Muscle of back (tissue), 13 donors: ENCODE measurements at places on chromosomes 2 and 18. TPM values are rescaled to one million over a fixed set of nuclear protein-coding genes. Genes with fewer than 3 reads are reported as not detected.

DNA sequence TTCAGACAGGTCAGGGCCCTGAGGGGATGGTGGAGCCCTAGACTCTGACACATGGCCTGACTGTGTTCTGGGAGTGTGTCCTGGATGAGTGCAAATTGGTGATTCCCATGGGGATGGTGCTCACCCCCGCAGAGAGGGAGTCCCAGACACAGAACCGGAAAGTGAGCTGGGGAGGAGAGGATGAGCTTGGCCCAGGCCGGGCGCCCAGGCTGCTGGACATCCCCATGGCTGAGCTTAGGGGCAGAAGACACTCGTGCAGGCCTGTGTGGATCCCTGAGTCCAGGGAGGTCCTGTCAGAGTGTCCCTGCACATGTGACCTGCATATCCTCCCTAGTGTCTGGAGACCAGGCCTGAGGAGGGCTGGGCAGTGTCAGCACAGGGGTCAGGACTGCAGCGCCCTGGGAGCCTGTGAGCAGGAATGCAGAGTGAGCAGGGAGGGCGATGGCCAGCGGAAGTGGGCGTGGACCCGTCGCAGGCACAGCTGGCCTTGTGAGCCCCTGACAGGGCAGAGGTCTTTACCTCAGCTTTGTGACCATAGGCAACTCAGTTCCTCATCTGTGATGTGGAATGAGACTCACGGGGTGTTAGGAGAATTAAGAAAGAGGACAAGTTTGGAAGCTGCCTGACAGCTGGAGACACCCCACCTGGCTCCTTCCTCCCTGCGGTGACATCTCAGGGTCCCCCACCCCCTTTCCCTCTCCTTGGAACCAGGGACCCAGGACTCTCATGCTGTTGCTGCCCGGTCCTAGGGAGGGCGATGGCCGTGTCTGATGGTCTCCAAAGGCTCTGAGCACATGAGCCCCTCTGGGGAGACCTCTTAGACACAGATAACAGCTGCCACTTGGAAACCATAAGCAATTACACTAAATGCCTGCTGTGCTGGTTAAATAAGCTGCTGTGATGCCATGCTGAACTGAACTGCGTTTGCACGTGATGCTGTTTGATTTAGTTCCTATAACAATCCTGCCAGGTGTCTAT lies 62.6 kb upstream of the HS6ST1 start:
- no peak for DNase-seq

DNA sequence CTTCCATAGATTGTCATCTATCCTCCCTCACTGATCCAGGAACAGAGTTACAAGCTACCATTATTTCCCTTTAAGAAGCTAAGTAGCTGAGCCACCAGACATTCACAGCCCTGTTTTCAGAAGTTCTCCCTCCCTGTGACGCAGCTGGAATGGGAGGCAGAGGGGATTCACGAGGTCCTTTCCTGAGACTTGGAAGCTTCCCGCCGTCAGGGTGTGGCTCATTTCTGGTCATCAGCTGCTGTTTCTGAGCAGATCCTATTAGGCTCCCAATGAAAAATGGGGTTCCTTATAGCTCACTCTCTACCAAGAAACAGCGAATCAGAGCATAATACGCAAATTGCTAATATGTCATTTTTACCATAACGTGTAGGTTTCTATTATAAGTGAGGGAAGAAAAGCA lies 559.3 kb upstream of the ID2 start:
- no peak for DNase-seq

DNA sequence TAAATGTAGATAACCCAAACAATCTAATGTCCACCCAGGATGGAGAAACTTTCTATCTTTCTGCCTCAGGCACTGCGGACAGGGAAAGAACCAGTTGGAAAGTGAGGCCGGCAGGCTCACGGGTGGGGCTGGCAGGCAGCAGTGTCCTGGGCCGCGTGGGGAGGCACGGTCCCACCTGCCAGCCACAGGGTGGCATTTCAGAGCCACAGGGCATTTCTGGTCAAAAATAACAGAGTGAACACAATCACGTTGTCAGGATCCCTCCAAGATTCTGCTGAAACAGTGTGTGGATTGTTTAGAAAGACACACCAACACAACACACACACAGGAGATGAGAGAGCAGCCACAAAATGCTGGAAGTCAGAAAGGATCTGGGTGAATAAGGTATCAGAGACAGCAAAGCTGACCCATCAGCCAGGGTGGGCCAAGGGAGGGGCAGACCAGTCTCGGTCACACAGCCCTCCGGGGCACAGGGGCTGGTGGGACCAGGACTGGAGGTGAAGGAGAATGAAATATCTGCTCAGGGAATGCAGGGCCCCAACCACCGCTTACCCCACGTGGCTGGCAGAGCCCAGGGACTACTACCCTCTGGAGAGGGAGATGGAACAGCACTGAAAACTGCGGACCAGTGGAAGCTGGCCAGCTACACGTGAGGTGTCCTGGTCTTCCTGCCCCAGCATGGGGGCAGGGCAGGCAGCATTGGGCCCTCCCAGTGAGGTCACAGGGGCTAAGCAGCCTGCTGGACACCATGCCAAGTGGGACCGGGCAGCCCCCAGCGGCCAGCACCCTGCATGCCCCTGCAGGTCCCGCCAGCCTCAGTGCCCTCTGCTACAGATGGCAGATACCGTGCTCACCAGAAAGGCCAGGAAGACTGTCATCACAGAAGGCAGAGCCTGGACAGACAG lies 173.9 kb downstream of the HDAC4 start:
- DNase-seq: no peak

DNA sequence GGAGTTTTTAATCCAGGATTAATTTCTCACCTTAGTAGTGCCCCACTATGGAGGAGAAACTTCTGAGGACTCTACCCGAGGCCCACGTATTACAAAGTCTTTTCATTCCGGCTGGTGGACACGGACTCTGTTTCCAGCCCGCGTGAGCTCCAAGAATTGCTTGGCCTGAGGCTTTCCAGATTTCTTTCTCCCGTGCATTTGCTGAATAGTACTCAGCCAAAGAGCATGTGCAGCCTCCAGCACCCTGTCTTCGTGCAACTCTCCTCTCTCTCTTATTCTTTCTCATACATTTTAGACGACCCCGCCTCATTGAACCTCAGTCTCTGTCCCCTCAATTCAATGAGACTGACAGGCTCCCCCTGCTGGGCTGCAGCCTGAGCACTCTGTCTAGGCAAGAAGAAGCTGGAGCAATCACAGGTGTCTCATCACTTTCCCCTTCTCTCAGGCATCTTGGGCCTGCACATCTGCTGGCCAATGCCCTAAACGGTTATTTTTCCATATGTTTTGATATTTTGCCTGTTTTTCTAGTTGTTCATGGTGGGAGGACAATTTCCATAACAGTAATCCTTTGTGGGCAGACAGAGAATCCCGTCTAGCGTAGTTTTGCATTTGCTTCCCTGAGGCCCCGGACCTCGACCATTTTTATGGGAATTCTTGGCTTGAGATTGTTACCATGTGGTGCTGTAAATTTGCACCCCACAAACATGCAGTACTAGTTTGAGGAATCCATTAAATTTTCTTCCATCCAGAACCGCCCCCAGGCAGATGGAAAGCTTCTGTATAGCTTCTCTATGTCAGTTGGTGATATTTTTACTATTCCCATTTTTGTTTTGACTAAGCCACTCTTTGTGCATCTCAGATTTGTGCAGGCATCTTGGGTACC lies 50.1 kb upstream of the LPIN2 start:
- peak; percentile 62 for DNase-seq

DNA sequence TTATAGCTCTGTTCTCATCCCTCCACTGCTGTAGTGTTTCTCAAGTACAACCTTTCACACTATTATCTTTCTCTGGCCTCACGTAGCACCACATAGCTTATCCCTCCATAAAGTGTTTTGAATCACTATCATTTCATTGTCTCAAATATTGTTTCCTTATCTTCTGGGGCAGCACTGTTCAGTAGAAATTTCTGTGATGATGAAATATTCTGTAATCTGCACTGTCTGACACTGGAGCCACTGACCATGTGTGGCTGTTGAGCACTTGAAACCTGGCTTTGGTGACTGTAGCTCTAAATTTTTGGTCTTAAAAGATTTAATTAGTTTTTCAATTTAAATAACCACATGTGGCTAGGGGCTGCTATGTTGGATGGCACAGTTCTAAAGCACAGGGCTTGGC lies 78.9 kb downstream of the CPS1 start:
- no peak for DNase-seq

The MLPH gene
- 0.69 TPM for polyA plus RNA-seq

The ACMSD gene
- polyA plus RNA-seq: 0.51 TPM

- peak; percentile 86 for DNase-seq
These were observed 36.1 kb upstream of the MRPL33 start for GRCh38 chr2:27735263-27735904.

DNA sequence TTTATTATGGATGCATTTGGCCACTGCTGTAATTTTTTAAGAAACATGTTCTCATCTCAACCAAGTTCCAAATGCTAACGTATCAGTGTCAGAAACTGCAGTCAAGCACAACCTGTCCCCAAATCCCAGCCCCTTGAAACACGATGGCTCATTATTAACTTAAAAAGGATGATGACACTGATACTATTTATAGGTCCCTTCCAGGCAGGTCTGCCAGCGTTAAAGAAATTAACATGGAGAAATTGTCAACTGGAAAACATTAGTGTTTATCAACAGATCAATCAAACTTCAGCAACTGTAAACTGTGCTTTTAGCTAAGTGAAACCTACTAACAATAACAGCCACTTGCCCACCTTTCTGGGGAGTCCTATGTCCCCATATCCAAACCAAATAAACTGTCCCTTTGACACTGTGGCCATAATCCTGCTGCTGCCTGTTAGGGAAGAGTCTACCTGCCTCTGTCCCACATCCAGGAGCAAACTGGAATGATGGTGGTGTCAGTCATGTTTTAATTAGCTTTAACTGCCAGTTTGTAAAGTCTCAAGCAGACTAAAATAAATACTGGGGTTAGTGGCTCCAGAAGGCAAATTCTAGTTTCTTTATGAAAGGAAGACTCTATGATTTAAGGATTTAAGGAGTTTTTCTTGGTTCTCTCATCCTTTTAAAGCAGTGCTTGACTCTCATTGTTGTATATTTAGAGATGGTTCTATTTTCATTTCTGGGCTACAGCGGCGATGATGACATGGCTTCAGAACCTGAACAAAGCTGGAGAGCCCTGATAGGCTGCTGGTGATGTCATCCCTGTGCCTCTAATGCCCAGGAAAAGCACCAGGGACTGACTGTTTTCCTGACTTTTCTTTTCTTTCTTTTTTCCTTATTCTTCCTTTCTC lies 583.6 kb upstream of the PIK3C3 start:
- no peak for DNase-seq

GRCh38 chr2:85528355-85528754 lies 10.6 kb upstream of the MAT2A start:
- no peak for DNase-seq

DNA sequence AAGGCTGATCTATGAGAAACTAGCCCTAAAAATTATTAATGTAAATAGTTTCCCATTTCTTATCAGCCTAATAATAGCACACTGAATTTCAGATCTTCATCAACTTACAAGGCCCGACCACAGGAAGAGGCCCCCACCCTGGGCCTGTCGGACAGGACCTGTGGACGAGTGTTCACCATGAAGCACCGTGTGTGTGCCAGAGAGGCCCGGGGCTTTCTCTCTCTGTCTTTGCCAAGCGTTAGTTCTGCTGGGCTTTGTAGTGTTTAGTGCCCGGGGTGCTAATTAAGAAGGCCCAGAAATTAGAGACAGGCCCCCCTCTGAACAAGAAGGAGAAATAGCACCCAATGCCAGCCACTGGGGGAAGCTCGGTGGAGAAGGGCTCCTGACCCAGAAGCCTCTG lies 265.7 kb downstream of the TWIST2 start:
- no peak for DNase-seq

The CIB4 gene
- polyA plus RNA-seq: not detected

The KCNE4 gene
- polyA plus RNA-seq: 5.3 TPM

The GRP gene
- 0.63 TPM for polyA plus RNA-seq

- DNase-seq: no peak
These were observed 423.2 kb upstream of the NRP2 start for GRCh38 chr2:205259121-205259520.

The PTPN2 gene
- polyA plus RNA-seq: 23.4 TPM

DNA sequence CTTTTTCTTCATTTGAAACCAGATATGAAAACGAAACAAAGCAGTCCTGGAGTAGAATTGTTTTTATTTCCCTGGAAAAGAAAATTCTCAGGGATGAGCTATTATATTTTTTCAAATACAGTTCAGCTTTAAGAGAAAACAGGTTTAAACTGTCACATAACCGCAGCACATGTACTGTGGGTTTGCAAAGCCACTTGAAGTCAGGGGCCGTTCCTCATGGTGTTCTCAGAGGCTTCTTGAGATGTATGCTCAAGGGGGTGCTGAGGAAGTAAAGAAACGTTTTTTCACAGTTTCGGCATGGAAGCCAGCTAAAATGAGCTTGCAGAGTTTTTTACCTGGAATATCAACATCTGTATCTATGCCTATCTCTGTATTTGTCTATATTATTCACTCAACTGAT lies 225.3 kb downstream of the MC4R start:
- no peak for DNase-seq

- DNase-seq: no peak
These were observed 624.4 kb upstream of the SOX11 start for GRCh38 chr2:5067816-5068215.
